ENCODE measurements at places on chromosomes 6 and 20.

GRCh38 chr6:19896693-19897010 lies 59.5 kb downstream of the ID4 start:
- H3K36me3 ChIP-seq, result no peaks in the 10 kb centered on the region
- no peaks in the 10 kb centered on the region for H3K27me3 ChIP-seq

GRCh38 chr6:73727114-73727513 lies 31.1 kb downstream of the CD109 start:
- no peak overlapping the region for H3K27ac ChIP-seq
- no peaks in the 10 kb centered on the region for H3K27me3 ChIP-seq

- no peak for DNase-seq
- peaks cover 8% of the 10 kb centered on the region for H3K4me1 ChIP-seq
- H3K36me3 ChIP-seq, result no peaks in the 10 kb centered on the region
- peak overlapping the region; percentile 42 for H3K4me3 ChIP-seq
Observed at GRCh38 chr6:91341473-91341872, 754.6 kb upstream of the MAP3K7 start.

DNA sequence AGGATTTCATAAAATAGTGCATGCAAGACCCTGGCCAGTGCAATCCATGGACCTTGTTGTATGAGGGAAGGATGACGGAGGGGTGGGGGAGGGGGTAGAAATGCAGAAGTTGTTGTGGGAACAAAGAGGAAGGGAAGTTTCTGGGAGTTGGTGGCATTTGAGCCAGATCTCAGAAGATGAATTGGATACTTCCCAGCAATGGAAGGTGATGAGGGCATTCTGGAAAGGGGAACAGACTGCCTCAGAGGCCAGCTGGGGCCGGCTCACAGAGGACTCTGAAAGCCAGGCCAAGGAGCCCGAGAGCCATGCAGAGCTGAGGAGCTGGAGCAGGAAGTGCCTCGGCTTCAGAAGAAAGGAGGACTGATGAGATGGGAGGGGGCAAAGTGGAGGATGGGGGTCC lies 2.7 kb downstream of the TMEM74B start:
- H3K4me3 ChIP-seq, result no peak overlapping the region
- H3K27ac ChIP-seq, result no peak overlapping the region
- H3K36me3 ChIP-seq, result no peaks in the 10 kb centered on the region
- no peak for DNase-seq

DNA sequence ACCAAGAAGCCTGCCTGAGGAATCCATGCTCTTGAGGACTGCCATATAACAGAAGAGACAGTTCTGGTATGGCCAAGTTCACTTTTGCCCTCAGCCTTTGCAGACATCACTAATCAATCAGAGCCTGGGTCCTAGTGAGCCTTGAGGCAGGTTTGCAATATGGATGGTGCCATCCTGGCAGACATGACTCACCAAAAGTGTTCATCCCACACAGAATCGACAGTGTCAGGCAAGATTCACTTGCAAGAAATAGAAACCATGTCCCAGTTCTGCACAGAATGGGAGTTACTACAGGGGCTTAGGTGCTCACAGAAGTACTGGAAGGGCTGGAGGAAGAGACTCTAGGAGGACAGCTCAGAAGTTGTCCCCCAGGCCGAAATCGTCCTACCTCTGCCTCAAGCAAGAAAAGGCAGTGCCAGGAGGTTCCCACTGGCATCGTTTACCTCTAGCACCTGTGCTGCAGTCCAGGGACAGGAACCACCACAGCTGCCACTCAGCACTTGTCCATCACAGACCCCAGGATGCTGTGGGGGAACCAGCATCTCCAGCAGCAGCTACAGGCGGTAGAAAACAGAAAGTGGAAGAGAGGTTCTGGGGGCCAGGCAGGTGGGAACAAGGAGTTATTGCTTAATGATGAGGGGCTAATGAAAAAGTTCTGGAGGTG lies 42.6 kb upstream of the PHACTR3 start:
- H3K4me1 ChIP-seq, result no peaks in the 10 kb centered on the region
- no peaks in the 10 kb centered on the region for H3K27me3 ChIP-seq
- H3K27ac ChIP-seq, result no peak overlapping the region
- H3K4me3 ChIP-seq, result no peak overlapping the region
- H3K36me3 ChIP-seq, result no peaks in the 10 kb centered on the region

GRCh38 chr6:37078814-37079213 lies 73.4 kb downstream of the FGD2 start:
- no peaks in the 10 kb centered on the region for H3K27me3 ChIP-seq
- no peaks in the 10 kb centered on the region for H3K36me3 ChIP-seq
- no peak for DNase-seq
- no peak overlapping the region for H3K4me3 ChIP-seq
- H3K4me1 ChIP-seq, result peaks cover 8% of the 10 kb centered on the region

DNA sequence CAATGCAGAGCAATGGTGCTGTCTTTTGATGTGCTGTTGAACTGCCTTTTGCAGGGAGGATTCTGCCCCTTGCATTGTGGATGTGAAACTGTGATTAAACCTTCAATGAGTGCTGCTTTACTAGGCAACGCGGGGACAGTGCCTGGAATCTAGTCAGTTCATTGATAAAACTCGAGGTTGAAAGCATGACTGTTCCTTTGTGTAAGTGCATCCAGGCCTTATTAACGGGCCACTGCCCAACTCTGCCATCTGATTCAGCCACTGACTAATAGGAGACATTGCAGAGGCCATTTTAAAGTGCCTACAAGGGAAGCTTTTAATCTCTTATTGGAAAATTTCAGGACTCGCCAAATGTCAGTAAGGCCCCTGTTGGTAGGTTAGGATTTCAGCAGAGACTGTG lies 49.3 kb downstream of the SLC35F1 start:
- no peak overlapping the region for H3K27ac ChIP-seq
- DNase-seq, result no peak
- H3K4me3 ChIP-seq, result no peak overlapping the region
- H3K4me1 ChIP-seq, result peaks cover 4% of the 10 kb centered on the region
- H3K36me3 ChIP-seq, result no peaks in the 10 kb centered on the region

GRCh38 chr20:36887752-36888090 lies 11.8 kb downstream of the TLDC2 start:
- peaks cover 12% of the 10 kb centered on the region for H3K4me1 ChIP-seq
- DNase-seq, result no peak
- H3K27me3 ChIP-seq, result no peaks in the 10 kb centered on the region
- no peak overlapping the region for H3K4me3 ChIP-seq

GRCh38 chr20:32902456-32903420 lies 44.0 kb downstream of the EFCAB8 start:
- no peak overlapping the region for H3K4me3 ChIP-seq
- DNase-seq, result peak; percentile 72
- no peaks in the 10 kb centered on the region for H3K4me1 ChIP-seq
- no peaks in the 10 kb centered on the region for H3K27me3 ChIP-seq
- H3K36me3 ChIP-seq, result no peaks in the 10 kb centered on the region

DNA sequence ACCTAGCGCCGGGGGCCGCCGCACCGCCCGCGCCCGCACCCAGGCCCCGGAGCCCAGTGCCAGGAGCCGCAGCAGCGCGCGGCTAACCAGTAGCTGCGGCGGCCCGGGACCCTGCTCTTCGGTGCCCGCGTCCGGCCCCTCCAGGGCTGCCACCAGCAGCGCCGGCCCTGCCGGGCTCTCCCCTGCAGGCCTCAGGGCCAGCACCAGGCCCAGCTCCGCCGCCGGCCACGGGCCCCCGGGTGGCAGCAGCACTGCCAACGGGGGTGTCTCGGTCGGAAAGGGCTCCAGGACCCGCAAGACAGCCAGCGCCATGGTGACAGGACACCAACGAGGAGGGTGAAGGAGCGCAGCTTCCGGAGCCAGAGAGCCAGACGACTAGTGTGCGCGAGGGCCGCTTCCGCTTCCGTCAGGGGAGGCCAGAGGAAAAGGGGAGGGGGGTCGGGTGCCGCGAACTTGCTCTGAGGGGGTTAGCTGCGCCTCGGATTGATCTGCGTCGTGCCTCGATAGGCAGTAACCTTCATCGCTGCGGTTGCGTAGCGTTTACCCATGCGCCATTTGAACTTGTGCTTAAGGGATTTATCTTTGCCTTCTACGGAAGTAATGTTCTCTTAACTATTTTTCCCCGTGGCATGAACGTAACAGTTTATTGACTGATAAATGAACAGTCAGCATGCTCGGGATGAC lies at the start of gene PEX6:
Gene PEX6 (minus strand): TSS at position 343 of the 684 bp plus-strand sequence. CDS start 31 bp downstream, at position 312.
- H3K4me3 ChIP-seq, result peak within 1 kb of the TSS; percentile 92
- H3K27me3 ChIP-seq, result no peaks in the 10 kb centered on the region
- DNase-seq, result peak; percentile 76
- H3K27ac ChIP-seq, result no peak within 1 kb of the TSS
- 0 out of 2 replicates have a peak, but pooled peaks cover 10% of the 10 kb centered on the region for H3K4me1 ChIP-seq

DNA sequence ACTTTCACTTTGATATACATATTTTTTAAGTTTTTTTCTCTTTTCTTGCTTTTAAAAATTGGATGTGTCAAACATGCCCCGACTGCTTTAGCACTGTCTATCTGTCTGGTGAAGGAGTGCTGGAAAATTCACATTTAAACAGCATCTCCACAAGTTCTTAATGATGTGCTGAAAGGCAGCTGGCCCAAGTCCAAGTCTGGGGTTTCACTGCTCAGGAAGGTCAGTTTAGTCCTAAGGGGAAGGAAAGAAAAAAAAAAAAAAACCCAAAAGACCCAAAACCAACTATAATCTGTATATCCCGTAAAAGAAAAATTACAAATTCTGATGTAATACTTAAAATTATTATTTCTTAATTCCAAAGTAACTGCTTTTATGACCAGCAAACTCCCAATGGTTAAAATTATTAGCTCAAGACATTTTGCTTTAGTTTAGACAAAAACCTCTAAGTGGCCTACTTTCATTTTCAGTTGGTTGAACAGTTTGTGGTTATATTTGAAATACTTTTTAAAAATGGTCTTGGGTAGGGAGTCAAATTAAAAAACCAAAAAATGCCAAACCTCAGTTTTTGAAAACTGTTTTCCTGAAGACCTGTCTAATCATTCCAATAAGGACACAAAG lies 79.5 kb upstream of the PREP start:
- no peaks in the 10 kb centered on the region for H3K4me1 ChIP-seq
- no peaks in the 10 kb centered on the region for H3K27me3 ChIP-seq
- H3K4me3 ChIP-seq, result no peak overlapping the region
- DNase-seq, result no peak

- H3K4me3 ChIP-seq, result no peak overlapping the region
- DNase-seq, result no peak
- H3K4me1 ChIP-seq, result no peaks in the 10 kb centered on the region
- H3K36me3 ChIP-seq, result no peaks in the 10 kb centered on the region
- H3K27me3 ChIP-seq, result no peaks in the 10 kb centered on the region
- no peak overlapping the region for H3K27ac ChIP-seq
Observed at GRCh38 chr6:7033202-7033601, 74.6 kb upstream of the RREB1 start.

- H3K27me3 ChIP-seq, result peaks cover 2% of the 10 kb centered on the region
- H3K4me3 ChIP-seq, result peak overlapping the region; percentile 76
- H3K27ac ChIP-seq, result no peak overlapping the region
- peaks cover 9% of the 10 kb centered on the region for H3K4me1 ChIP-seq
Observed at GRCh38 chr6:169723200-169723909, 945 bp downstream of the PHF10 start.

GRCh38 chr6:97113170-97113569 lies 169.8 kb downstream of the MMS22L start:
- H3K36me3 ChIP-seq, result no peaks in the 10 kb centered on the region
- H3K4me1 ChIP-seq, result no peaks in the 10 kb centered on the region
- H3K27ac ChIP-seq, result no peak overlapping the region
- H3K27me3 ChIP-seq, result no peaks in the 10 kb centered on the region
- H3K4me3 ChIP-seq, result no peak overlapping the region

- H3K4me3 ChIP-seq, result no peak overlapping the region
- H3K36me3 ChIP-seq, result no peaks in the 10 kb centered on the region
- no peak for DNase-seq
- no peaks in the 10 kb centered on the region for H3K27me3 ChIP-seq
- peaks cover 12% of the 10 kb centered on the region for H3K4me1 ChIP-seq
- H3K27ac ChIP-seq, result no peak overlapping the region
Observed at GRCh38 chr6:107965746-107966145, 7.7 kb upstream of the SEC63 start.

- no peaks in the 10 kb centered on the region for H3K27me3 ChIP-seq
- DNase-seq, result no peak
- H3K4me1 ChIP-seq, result peaks cover 16% of the 10 kb centered on the region
- no peak overlapping the region for H3K4me3 ChIP-seq
Observed at GRCh38 chr6:37122861-37123260, 47.1 kb upstream of the PIM1 start.

- H3K36me3 ChIP-seq, result no peaks in the 10 kb centered on the region
- H3K27ac ChIP-seq, result no peak overlapping the region
- H3K4me3 ChIP-seq, result no peak overlapping the region
- no peaks in the 10 kb centered on the region for H3K4me1 ChIP-seq
- DNase-seq, result no peak
Observed at GRCh38 chr6:139446768-139447655, 72.6 kb upstream of the CITED2 start.

GRCh38 chr6:40953486-40953885 lies 85.5 kb downstream of the UNC5CL start:
- H3K27me3 ChIP-seq, result no peaks in the 10 kb centered on the region
- H3K27ac ChIP-seq, result no peak overlapping the region
- no peaks in the 10 kb centered on the region for H3K36me3 ChIP-seq
- DNase-seq, result no peak
- no peak overlapping the region for H3K4me3 ChIP-seq
- H3K4me1 ChIP-seq, result peaks cover 3% of the 10 kb centered on the region

DNA sequence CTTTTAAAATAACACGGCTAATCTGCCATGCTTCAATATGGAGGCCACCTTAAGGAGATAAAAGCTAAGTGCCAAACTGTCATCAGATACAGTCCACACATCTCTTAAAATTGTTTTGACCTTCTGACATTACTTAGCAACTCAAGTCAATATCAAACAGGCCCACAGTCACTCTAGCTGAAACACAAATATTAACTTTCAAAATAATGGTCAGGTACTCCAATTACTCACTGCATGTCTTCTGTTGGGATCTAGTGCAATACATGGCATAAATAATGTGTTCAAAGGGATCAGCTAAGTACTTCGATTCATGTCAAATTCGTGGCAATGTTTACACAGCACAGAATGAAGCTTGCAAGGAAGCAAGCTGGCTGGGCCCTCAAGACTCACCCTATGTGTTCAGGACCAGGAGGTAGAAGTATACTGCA lies 133.9 kb upstream of the BEND6 start:
- no peaks in the 10 kb centered on the region for H3K36me3 ChIP-seq
- H3K27ac ChIP-seq, result no peak overlapping the region
- H3K27me3 ChIP-seq, result no peaks in the 10 kb centered on the region
- no peak for DNase-seq
- H3K4me1 ChIP-seq, result peaks cover 4% of the 10 kb centered on the region
- no peak overlapping the region for H3K4me3 ChIP-seq

DNA sequence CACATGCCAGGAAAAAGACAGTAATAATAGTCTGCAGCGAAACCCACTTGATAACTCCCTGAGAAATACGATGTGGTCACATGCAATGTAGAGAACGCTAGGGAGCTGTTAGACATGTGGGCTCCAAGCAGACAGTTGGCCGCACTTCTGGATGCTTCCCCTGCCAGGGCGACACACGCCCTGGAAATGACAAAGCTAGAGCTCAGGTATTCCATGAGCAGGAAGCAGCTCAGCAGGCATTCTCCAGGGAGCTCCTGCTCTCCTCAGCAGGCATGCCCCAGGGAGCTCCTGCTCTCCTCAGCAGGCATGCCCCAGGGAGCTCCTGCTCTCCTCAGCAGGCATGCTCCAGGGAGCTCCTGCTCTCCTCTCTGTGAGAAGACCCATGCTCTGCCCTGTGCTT lies 52.4 kb upstream of the NXT1 start:
- no peaks in the 10 kb centered on the region for H3K27me3 ChIP-seq
- DNase-seq, result no peak
- H3K27ac ChIP-seq, result no peak overlapping the region
- peaks cover 5% of the 10 kb centered on the region for H3K4me1 ChIP-seq
- H3K4me3 ChIP-seq, result no peak overlapping the region

Data from H1 (cell line).